ENCODE measurements at places on chromosomes 16 and 17.
A peak's percentile ranks its signal among the peaks of the same experiment; 100 is the strongest.

GRCh38 chr17:50055426-50056216, at the start of gene ITGA3:
Gene ITGA3 (plus strand): TSS chr17:50056110. CDS start chr17:50056440, 330 bp downstream.
- peak within 1 kb of the TSS; percentile 74 for H3K27ac ChIP-seq
- no peaks in the 10 kb centered on the region for H3K27me3 ChIP-seq
- peaks cover 63% of the 10 kb centered on the region for H3K4me1 ChIP-seq
- peaks cover 2% of the 10 kb centered on the region for H3K36me3 ChIP-seq
- DNase-seq, result peak; percentile 67
- H3K4me3 ChIP-seq, result peak within 1 kb of the TSS; percentile 89

DNA sequence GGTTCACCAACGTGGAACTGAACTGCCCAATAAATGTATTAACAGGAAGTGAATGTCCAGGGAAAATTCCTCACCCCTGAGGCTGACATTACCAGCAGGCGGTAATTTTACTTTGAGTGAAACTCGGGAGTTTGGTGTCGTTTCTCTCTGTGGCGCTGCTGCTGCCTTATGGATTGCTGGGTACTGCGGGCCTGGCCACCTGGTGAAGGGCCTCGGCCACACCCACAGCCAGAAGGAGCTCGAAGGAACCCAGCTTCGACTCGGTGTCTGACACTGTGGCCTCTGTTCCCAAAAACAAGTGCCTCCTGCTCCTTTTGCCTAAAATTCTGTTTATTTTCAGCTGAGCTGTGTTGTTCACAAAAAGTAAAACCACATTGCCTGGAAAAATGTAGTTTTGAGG, 115.0 kb downstream of the BANP start:
- DNase-seq, result no peak
- H3K27ac ChIP-seq, result no peak overlapping the region
- H3K36me3 ChIP-seq, result peaks cover 5% of the 10 kb centered on the region
- H3K27me3 ChIP-seq, result no peaks in the 10 kb centered on the region
- no peak overlapping the region for H3K4me3 ChIP-seq

DNA sequence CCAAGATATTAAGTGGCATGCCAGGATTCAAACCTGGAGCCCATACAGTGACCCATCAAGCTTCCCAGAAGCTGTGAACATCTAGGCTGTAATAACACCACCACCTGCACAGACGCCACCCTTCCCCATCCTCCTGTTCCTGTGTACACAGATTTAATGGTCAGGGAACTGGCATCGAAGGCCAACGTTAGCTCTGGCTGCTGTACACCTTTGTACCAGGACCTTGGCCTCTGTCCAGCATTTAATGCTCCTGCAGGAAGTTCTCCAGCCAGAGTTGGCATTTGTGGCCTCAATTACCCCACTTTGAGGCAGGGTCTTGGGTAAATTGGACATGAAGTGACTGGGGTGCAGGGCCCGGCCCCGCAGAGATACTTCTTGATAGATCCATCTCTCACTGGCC, 49.3 kb downstream of the SCNN1B start:
- peaks cover 3% of the 10 kb centered on the region for H3K27me3 ChIP-seq
- H3K27ac ChIP-seq, result no peak overlapping the region
- no peak overlapping the region for H3K4me3 ChIP-seq
- H3K36me3 ChIP-seq, result no peaks in the 10 kb centered on the region
- no peak for DNase-seq

GRCh38 chr16:70527315-70527996, 3.8 kb downstream of the SF3B3 start:
- peaks cover 56% of the 10 kb centered on the region for H3K36me3 ChIP-seq
- no peaks in the 10 kb centered on the region for H3K27me3 ChIP-seq
- H3K4me1 ChIP-seq, result peaks cover 46% of the 10 kb centered on the region
- peak overlapping the region; percentile 72 for H3K27ac ChIP-seq
- H3K4me3 ChIP-seq, result peak overlapping the region; percentile 86
- DNase-seq, result no peak

GRCh38 chr17:80000136-80000535, 35.5 kb downstream of the TBC1D16 start:
- DNase-seq, result no peak
- H3K4me3 ChIP-seq, result no peak overlapping the region
- H3K27me3 ChIP-seq, result no peaks in the 10 kb centered on the region
- no peak overlapping the region for H3K27ac ChIP-seq

GRCh38 chr16:81599034-81599744, 154.6 kb downstream of the CMIP start:
- no peak overlapping the region for H3K27ac ChIP-seq
- H3K27me3 ChIP-seq, result no peaks in the 10 kb centered on the region
- no peak for DNase-seq
- H3K4me3 ChIP-seq, result no peak overlapping the region
